ENCODE measurements at places on chromosomes 1 and 21.
A peak's percentile ranks its signal among the peaks of the same experiment; 100 is the strongest.

- DNase-seq = peak; percentile 13
These were observed 1.6 kb downstream of the C1orf21 start for GRCh38 chr1:184388319-184388889.

- DNase-seq = no peak
These were observed 12.6 kb downstream of the PIGP start for GRCh38 chr21:37060296-37060695.

GRCh38 chr1:113396102-113396501 lies 5.8 kb downstream of the MAGI3 start:
- DNase-seq = no peak

GRCh38 chr1:211947396-211948295 lies 87.7 kb downstream of the INTS7 start:
- no peak for DNase-seq

GRCh38 chr21:42465803-42466127 lies 30.3 kb downstream of the RSPH1 start:
- DNase-seq = no peak

DNA sequence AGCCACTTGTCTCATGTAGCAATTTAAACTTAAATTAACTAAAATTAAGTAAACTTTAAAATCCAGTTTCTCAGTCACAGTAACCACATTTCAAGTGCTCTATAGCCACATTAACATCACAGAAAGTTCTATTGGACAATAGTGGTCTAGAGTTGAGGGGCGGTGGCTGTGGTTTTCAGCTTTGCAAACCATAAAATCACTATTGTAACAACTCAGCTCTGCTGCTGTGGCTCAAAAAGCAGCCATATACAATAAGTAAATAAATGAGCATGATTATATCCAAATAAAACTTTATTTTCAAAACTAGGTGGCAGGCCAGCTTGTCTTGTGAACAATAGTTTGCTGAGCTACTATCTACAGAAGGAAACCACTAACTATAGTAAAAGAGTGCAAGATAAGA lies 43.4 kb upstream of the C1orf53 start:
- no peak for DNase-seq

GRCh38 chr1:48869116-48869893 lies 92.6 kb upstream of the BEND5 start:
- no peak for DNase-seq

DNA sequence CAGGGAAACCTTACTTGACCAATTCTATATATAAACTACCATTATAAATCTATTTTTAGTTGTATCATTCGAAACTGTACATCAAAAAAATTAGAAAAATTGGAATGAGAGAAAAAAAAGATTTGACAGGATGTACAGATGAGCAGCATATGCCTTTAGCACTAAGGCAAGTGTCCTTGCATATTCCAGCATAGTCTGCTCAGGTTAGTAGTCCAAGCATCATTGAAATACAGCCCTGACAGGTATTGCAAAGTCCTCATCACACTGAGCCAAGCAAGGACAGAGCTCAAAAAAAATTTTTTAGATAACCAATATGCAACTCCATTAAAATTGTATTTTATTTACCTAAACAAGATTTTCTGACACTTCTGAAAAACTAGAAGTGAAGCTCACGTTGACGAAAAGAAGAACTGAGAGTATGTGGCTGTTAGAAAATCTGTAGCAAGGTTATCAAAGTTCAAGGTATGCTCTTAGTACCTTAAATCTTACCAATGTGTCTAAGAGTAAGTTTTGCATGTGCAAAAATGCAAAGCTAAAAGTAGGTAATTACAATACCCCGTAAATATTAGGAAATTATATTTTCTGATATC lies 465.6 kb upstream of the ADGRL4 start:
- no peak for DNase-seq

DNA sequence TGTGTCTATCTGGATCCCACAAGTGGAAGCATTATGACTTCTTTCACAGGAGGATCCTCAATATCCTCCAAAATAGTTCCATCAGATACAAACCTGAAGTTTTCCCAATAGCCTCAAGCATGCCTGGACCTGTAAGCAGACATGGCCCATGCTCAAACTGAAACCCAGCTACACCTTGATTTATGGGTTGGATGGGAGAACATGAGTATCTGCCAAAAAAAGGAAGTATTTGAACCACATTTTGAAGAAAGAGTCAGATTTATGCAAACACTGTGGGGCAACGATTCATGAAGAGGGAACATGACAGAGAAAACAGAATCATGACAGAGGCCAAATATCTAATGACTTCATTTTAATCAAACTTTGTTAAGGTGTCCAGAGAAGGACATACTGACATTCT lies 351.0 kb upstream of the NFIA start:
- no peak for DNase-seq

GRCh38 chr21:42737951-42738590 lies 84.7 kb downstream of the PDE9A start:
- DNase-seq = peak; percentile 53

GRCh38 chr1:48219803-48220202 lies 2.7 kb upstream of the SLC5A9 start:
- DNase-seq = no peak

DNA sequence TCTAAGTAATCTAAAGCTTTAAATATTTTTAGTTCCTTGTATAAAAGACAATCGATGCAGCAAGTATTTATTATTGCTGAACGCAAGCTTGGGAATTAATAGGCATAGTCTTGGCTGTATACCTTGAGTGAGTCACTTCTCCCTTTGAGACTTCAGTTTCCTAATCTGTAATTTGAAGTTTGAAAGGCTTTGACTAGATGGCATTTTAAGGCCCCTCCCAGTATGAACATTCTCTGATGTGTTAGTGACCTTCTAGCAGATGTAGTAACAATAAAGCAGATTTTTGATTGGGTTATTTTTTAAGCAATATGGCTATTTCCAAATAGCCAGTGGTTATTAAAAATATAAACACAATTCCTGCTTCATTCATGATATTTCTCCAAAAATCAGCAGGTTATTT lies 58.2 kb downstream of the DUSP10 start:
- DNase-seq = no peak

GRCh38 chr1:230891413-230891812 lies 23.1 kb upstream of the C1orf198 start:
- no peak for DNase-seq

GRCh38 chr1:212607913-212608391 lies 609 bp upstream of the ATF3 start:
- no peak for DNase-seq

DNA sequence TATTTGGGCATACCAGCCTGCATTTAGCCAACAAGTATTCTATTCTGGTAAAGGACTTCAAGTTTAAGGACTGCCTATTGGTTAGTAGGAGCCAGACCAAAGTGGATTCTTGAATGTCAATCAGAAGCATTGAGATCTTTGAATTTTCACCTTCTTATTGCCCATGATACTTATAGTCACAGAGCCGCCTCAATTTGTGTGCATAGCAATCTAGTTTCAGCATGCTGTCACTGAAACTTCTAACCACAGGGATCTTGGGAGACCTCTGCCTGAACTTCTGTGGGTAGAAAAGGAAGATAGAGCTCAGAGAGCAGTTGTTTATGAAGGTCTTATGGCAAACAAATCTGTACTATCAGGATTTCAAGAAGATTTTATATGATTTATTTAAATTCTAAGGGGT lies 501.4 kb upstream of the USP24 start:
- DNase-seq = no peak

- DNase-seq = peak; percentile 68
These were observed 52.4 kb downstream of the CHD5 start for GRCh38 chr1:6127587-6128163.

- no peak for DNase-seq
These were observed 11.5 kb downstream of the TIAM1 start for GRCh38 chr21:31332525-31332924.

Measured in CD4-positive, alpha-beta T cell treated with Interleukin-2 at 100 ng/mL for 4 hours (primary cell).